Natural killer cell treated with Interleukin-12 subunit alpha and Interleukin-12 subunit beta and Interleukin-15 and Interleukin-18, amount 100 ng/mL, for 72 hours (primary cell): ENCODE measurements at places on chromosomes 16 and 17. TPM values are rescaled to one million over a fixed set of nuclear protein-coding genes. Genes with fewer than 3 reads are reported as not detected.

The ZP2 gene
- not detected for total RNA-seq

The DUSP3 gene
- 7.0 TPM for total RNA-seq

The YBX2 gene
- total RNA-seq, result not detected

The TNP2 gene
- not detected for total RNA-seq

The TEKT5 gene
- not detected for total RNA-seq

The DCAKD gene
- 36.4 TPM for total RNA-seq

The MRPL28 gene
- total RNA-seq, result 80.6 TPM

The PRSS36 gene
- total RNA-seq, result 1.5 TPM
